Activated CD4-positive, alpha-beta T cell treated with anti-CD3 and anti-CD28 coated beads, Interleukin-2, amount 50 U/mL, for 4 hours (primary cell): ENCODE measurements at places on chromosomes 4 and X.

- DNase-seq: no peak
These were observed 47.2 kb downstream of the FGFBP1 start for GRCh38 chr4:15891312-15891711.

DNA sequence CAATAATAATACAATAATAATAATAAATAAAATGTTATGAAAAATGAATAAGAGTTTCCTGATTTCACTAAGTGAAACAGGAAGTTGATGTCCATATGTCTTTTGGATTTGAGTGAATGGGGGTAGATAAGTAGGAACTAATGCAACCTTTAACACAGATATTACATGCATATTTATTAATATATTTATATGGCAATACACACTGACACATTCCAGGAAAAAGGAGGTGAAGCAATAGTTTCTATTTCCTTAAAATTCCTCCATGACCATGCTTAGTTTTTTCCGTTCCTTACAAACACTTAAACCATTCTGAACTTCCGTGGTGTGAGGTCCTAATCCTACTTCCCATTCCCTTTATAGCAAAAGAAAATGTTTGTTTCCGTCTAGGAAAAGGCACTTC lies 48.3 kb downstream of the ATXN3L start:
- DNase-seq: no peak

DNA sequence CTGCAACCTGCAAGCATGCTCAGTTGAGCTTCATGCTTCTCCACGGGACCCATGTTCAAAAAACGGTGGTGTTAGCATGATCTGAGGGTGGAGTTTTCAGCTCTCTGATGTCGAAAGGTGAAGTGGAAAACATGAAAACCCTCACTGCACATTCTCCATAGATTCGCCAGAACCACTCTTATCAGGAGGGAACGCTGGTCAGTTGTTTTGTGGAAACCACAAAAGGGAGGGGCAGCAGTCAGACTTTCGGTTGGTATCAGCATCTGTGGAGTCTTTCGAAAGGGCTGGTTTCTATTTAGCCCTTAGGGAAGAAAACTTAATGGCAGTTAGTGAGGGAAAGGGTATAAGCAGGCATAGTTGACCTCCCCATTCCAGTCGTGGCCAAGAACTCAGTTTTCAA lies 12.6 kb downstream of the PPA2 start:
- no peak for DNase-seq

- DNase-seq: no peak
These were observed 269.3 kb downstream of the DHX15 start for GRCh38 chr4:24315056-24315455.

- DNase-seq: no peak
These were observed 25.2 kb downstream of the BMX start for GRCh38 chrX:15525664-15526416.

GRCh38 chr4:105474099-105474518 lies 247 bp upstream of the PPA2 start:
- no peak for DNase-seq

GRCh38 chrX:9566150-9566621 lies 101.3 kb downstream of the TBL1X start:
- DNase-seq: no peak

DNA sequence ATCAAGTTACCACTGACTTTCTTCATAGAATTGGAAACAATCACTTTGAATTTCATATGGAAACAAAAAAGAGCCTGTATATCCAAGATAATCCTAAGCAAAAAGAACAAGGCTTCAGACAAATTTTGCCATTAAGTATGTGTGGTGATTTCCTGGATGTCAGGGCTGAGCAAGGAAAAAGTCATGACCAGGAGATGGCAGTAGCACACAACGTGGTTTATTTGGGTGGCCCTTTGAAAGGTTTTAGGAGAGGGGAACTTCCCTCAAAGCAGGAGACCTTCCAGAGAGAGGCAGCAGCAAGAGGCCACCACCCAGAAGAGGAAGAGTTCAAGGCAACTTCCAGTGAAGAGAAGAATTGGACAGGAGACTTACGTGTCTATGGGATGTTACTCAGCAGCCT lies 18.1 kb upstream of the ZXDB start:
- peak; percentile 6 for DNase-seq

GRCh38 chr4:26490111-26490959 lies at the start of gene CCKAR:
CCKAR (minus strand) TSS chr4:26490484; CDS start chr4:26490267, 217 bp downstream.
- DNase-seq: no peak

- peak; percentile 74 for DNase-seq
These were observed at the start of gene SYN1 for GRCh38 chrX:47619486-47620302. SYN1 (minus strand) TSS chrX:47619857; CDS start chrX:47619728, 129 bp downstream.

DNA sequence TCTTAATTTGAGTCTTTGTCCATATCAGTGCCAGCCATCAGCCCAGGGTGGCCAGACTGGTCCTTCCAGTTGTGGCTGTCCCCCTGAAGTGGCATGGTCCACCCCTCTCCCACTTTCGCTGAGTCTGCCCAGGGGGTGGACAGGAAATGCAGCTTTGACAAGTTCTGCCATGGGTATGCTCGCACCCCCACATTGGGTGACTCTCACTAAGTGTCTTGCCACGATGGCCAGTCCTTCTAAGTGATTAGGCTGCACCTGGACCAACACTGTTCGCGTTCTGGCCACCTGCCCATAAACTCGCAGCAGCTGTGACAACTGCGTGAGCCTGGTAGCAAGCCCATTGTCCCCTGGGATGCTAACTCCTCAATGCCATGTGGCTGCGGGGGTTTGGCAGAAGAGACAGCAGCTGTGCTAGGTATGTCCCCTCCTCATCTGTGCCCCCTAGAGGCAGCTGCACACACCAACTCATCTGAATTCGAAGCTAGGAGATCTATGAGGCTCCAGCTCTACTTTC lies 10.0 kb upstream of the LNX1 start:
- no peak for DNase-seq

GRCh38 chrX:20664774-20665173 lies 398.1 kb upstream of the RPS6KA3 start:
- no peak for DNase-seq

DNA sequence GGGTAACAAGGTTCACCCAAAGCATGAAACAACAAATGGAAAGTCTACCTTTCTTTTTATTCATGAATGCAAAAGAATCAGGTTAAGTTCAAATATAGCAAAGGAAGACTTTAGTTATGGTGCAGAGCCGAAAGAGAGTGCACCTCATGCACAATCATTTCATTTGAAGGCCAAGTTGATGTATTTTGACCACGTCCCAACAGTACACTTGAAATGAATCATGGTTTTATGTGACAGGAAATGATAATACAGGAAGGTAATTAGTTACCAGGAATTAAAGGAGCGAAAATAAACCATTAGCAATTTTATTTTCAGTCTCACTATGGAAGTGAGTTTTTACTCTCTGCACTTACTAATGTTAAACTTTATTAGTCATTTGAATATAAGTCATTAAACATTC lies 281.2 kb upstream of the DIAPH2 start:
- no peak for DNase-seq

- no peak for DNase-seq
These were observed 3.5 kb downstream of the MND1 start for GRCh38 chr4:153348006-153348405.

GRCh38 chr4:84022564-84022963 lies 476.5 kb downstream of the NKX6-1 start:
- DNase-seq: no peak

DNA sequence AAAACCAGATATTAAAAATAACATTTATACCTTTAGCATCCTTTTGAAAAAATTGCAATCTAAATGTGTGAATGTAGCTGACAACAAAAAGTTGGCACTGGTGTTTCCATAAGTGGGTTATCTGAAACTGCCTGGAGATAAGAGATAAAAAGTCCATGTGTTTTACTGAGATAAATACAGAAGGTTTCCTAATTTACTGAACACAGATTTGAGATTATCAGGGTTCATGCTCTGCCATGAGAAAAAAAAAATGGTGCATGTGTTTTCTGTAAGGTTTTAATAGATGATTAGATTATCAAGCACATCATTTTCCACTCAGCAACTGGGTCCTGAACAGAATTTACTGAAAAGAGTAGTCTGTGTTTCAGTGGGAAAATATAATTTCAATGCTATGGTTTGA lies 326.2 kb upstream of the SLIT2 start:
- no peak for DNase-seq

DNA sequence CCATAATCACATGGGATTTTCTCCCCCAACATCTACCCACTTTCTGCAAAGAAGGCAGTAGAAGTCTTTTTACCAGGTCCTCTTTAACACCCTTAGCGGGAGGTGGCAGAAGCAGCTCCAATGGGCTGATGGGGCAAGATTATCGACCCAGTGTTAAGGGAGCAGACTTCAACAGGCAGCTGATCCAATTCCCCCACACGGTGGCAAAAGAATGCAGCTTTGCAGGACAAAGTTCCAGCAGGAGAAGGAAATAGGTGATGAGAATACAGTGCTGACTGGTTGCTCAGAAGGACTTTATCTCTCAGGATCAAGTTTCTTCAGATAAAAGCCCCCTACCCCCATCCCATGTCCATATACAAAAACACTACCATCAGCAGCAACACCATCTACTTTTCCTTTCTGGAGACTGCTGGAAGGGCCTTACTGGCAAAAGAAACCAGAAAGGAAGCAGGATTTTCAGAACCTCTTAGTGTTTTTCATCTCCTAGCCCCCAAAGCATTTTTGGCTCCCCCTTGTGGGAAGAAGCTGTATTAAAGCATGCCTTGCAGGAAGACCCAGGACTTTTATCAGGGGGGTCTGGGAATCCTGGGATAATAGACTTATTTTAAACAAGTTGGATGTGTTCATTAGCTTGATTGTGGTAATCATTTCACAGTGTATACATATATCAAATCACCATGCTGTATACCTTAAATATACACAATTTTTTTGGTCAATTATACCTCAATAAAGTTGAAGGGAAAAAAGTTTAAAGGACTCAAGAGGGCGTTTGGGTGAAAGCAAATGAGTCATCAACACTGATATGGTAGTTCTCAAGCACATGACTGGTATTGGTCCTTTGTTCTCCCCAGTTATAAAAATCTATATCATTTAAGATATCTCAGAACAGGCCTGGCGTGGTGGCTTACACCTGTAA lies 146.4 kb downstream of the GPC3 start:
- DNase-seq: peak; percentile 5

DNA sequence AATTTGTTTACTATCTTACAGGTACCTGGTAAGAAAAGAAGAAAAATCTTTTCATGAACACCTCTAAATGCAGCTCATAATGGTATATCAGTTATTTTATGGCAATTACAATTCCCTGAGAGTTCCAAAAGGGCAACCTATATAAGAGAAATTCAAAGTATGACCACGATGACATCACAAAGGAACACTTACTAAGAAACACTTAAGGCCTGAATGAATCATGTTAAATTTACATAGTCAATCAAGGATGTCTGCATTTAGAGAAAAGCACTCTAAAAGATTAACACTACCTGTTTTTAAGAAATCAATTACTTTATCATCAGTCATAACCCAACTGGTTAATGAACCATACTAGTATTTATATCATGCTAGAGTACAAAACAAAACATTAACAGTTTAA lies 63.9 kb downstream of the LCORL start:
- no peak for DNase-seq

DNA sequence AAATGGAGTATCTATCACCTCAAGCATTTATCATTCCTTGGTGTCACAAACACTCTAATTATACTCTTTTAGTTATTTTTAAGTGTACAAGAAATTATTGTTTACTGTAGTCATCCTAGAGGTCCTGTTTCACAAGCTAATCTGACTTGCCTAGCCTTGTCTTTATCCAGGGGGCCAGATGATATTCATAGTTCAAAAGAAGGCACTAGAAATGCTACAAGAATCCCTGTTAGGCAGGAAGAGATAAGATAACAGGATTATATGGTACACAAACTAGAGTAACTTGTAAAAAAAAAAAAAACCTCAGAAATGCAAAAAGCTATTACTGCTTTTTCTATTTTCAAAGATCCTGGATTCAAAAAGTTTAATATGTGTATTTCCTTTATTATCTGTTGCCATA lies 95.8 kb downstream of the MBNL3 start:
- no peak for DNase-seq

DNA sequence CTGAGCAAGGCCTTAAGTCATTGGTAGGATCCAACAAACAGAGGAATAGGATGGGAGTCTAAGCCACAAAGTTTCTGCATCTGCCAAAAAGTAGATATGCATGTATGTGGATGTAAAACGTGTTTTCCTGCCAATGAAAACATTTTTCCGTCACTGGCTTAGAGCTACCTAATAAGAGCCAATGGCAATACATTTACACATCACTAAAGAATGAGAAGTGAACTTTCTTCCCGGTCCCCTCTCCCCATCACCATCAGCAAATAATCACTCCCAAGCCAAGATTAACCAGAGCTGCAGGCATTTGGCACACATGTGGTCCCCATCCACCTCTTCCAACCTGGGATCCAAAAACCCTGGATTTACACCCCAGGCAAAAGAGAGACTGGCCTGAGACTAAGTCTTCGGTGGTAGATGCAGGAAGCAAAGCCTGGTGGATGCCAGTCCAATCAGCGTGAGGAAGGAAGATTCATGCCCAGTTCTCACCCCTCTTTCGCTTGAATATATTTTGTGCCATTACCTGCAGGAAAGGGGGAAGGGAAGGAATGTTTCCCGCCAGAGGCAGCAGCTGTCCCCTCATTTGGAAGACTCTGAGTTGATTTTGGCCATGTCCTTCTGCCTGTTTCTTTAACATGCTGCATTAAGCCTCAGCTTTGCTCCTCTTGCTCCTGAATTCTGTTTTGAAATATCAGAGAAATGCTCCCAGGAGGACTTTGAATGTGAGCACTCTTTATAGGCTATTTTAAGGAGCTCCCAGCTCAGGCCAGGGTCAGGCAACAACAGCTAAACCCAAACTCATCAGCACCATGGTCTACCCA lies 131.4 kb downstream of the CHIC2 start:
- no peak for DNase-seq

DNA sequence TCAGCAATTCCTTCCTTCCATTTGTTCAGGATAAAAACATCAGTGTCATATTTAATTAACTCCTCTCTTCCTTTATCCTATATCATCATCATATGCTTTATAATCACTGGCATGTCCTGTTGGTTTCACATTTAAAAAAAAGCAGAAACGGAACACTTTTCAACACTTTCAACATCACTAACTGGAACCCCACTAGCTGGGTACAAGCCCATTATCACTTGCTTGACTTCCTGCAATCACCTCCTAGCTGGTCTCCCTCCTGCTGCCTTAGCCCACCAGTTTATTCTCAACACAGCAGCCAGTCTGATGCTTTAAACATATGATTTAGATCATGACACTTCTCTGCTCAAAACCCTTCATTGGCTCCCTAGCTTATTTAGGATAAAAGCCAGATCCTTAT lies 116.4 kb upstream of the LSM6 start:
- no peak for DNase-seq

GRCh38 chrX:100994352-100995281 lies 25.1 kb downstream of the ARL13A start:
- DNase-seq: no peak

DNA sequence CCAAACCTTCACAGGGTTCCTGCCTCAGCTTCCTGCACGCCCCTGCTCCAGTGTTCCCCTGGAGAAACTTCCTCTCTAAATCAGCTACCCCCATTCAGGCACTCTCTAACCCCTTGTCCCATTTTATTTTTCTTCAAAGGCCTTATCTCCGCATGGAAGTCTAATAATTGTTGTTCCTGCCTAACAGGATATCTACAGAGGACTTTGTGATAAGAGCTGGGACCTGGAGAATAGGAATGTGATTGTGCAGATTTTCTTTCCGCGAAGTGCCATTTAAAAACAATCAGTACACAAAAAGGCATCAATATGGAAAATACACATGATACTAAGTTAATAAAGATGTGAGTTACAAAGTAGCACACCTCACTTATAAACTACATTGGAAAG lies 32.6 kb downstream of the LDB2 start:
- DNase-seq: no peak

GRCh38 chrX:150848914-150849365 lies 49.5 kb downstream of the CD99L2 start:
- no peak for DNase-seq
